ENCODE measurements at places on chromosomes 1 and 21.

- DNase-seq, result no peak
Measured at GRCh38 chr1:11335417-11336056, 62.5 kb downstream of the UBIAD1 start.

GRCh38 chr1:20708057-20708456, 9.8 kb downstream of the KIF17 start:
- no peak for DNase-seq

GRCh38 chr1:12416101-12416500, 186.3 kb downstream of the VPS13D start:
- no peak for DNase-seq

GRCh38 chr1:226590614-226591013, 42.0 kb downstream of the STUM start:
- DNase-seq, result peak; percentile 24

DNA sequence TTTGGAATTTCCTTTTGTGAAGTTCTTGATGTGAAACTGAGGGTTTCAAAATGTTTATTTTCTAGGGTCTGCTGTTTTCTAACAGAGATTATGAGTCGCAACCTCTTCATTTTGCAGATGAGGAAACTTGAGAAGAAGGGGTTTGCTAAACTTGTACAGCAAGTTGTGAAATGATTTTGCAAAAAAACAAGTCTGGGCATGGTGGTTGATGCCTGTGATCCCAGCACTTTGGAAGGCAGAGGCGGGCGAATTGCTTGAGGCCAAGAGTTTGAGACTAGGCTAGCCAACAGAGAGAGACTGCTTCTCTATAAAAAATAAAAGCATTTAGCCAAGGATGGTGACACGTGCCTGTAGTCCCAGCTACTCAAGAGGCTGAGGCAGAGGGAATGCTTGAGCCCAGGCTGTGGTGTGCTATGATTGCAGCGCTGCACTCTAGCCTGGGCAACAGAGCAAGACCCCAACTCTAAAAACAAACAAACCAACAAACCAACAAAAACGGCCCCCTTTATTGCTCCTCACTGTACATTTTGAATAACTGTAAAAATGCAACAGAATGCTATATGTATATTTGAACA, 9.9 kb downstream of the TRIM67 start:
- DNase-seq, result no peak

DNA sequence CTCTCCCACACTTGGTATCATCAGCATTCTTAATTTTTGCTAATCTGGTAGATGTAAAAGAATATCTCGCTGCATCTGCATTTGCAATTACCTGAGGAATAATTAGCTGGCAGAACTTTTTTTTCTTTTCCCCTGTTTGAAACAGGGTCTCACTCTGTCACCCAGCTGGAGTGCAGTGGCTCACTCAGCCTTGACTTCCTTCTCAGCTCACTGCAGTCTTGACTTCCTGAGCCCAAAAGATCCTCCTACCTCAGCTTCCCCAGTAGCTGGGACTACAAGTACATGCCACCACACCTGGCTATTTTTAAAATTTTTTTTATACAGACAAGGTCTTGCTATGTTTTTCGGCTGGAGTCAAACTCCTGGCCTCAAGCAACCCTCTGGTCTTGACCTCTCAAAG, 35.4 kb upstream of the ENAH start:
- DNase-seq, result no peak

DNA sequence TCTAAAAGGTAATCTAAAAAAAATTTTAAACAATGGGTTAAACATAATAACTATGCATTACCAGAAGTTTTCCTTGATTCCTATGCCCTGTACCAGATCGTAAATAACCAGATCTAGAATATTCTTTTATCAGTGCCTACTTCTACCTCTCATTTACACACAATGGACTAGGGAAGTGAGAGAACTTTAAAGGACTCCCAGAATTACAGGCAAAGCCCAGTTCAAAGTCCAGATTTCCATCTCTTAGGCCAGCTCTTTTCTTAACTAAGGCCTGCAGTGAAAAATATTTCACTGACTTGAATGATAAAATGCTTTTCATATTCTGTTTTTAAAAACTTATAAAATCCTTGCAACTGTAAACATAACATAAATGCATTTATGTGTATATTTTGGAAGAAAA, 32.6 kb downstream of the ESRRG start:
- no peak for DNase-seq

- DNase-seq, result no peak
Measured at GRCh38 chr21:42424914-42425541, 21.3 kb downstream of the UBASH3A start.

GRCh38 chr1:1247341-1247913, 905 bp upstream of the C1QTNF12 start:
- no peak for DNase-seq

- DNase-seq, result no peak
Measured at GRCh38 chr1:153531638-153532037, 4.2 kb downstream of the S100A6 start.

DNA sequence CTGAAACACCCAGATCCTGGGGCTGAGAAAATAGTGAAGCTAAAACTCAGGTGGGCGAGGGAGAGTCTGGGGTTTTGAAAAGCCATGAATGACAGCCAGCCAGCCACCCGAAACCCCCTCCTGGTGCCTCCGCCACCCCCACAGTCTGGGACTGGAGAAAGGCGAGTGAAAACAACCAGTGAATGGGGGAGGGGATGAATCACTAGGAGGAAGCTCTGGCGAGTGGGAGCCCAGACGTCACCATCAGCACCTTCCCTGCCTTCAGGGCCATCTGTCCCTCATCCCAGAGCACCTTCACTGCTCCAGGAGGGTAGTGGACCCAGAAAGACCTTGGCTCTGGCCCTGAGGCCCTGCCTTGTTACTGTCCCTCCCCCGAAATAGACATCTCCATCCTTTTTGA, 9.2 kb downstream of the RORC start:
- no peak for DNase-seq

GRCh38 chr1:198842686-198843085, 203.8 kb downstream of the PTPRC start:
- DNase-seq, result no peak

- DNase-seq, result no peak
Measured at GRCh38 chr1:14735841-14736240, 137.4 kb downstream of the KAZN start.
